Gastroesophageal sphincter (tissue), 4 donors: ENCODE measurements at places on chromosomes 12 and 14. TPM values are rescaled to one million over a fixed set of nuclear protein-coding genes. Genes with fewer than 3 reads are reported as not detected.

The SPIC gene
- not detected for total RNA-seq

DNA sequence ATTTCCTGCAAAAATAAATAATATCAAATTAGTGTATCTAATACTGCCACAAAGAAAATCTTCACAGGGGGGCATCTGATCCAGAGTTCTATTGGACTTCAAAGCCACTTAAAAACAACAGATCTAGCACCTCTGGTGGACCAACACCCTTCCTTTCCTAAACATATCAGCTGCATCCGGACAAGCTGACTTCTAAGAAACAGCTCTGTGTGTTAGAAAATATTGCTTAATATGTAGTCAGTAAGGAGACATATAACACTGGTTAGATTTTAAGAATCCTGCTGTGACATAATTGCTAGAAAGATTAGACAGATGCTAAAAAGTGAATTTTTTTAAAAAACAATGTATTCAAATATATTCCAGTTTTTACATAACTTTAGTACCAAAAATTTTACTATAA lies 61.1 kb upstream of the PTPRB start:
- no peak for ATAC-seq

DNA sequence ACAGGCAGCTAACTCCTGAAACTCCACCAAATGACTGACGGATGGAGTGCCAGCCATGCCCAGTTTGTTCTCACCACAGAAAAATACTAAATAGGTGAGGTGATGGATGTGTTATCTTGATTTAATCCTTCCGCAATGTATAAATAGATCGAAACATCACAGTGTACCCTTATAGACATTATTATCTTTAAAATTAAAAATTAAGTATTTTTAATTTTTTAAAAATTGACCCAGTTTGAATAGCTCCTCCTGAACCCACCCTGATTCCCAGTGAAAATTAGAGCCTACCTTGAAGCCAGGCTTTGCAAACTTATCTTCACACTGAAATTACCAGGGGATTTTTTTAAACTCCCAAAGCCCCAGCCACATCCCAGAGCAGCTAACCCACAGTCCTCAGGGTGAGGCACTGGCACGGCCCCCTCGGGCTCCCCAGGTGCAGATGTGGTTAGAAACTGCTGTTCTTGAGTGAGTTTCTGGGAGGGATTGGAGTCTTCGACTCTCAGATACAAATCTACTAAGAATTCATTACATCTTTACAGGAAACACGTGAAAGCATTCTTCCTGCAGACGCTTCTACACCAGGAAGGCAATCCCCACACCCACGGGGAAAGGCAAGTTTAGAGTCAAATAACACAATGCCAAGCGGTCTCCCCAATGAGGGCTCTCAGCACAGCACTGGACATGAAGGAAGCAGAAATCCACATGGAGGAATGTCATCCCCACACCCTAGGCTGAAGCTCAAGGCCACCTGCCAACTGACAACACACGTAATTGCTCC lies 126.4 kb downstream of the RIMBP2 start:
- ATAC-seq: no peak

GRCh38 chr12:113157218-113157859 lies 7.8 kb downstream of the CFAP73 start:
- ATAC-seq: no peak

The RASSF8 gene
- 93.2 TPM for total RNA-seq

DNA sequence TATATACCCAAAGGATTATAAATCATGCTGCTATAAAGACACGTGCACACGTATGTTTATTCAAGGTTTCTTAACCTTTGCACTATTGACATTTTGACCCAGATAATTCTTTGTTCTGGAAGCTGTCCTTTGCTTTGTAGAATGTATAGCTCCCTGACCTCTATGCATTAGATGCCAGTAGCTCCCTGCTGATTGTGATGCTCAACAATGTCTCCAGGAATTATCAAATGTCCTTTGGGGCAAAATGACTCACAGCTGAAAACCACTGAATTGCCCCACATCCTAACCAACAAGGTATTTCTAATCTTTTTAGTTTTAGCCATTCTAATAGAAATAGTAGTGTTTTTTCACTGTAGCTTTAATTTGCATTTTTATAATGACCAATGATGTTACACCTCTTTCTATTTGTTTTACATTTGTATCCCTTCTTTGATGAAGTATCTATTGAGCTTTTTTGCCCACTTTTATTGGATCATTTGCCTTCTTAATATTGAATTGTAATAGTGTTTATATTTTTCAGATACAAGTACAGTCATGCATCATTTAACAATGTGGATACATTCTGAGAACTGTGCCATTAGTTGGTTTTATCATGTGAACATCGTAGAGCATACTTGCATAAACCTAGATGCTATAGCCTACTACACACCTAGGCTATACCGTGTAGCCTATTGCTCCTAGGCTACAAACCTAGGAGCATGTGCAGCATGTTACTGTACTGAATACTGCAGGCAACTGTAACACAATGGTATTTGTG lies 10.4 kb upstream of the NOPCHAP1 start:
- no peak for ATAC-seq

- ATAC-seq: no peak
Measured at GRCh38 chr14:65637780-65638179, 225.2 kb downstream of the FUT8 start.

- peak; percentile 61 for ATAC-seq
Measured at GRCh38 chr12:15700595-15700994, 88.6 kb downstream of the EPS8 start.

DNA sequence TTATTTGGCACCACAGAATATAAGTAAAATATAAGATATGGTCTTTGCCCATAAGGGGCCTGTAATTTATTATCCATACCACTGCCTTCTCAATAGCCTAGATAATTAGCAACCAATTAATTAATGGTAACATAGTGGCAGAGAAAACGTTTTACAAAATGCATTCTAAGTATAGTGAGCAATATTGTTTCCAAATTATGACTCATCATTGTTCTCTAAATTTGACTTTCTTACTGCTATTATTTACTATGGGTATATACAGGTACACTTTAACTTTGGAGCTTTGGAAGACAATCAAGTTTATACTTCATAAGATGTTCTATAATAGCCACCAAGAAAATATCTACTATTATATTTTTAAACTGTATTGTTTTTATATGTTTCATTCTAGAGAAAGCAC lies 26.7 kb downstream of the DCP1B start:
- no peak for ATAC-seq

DNA sequence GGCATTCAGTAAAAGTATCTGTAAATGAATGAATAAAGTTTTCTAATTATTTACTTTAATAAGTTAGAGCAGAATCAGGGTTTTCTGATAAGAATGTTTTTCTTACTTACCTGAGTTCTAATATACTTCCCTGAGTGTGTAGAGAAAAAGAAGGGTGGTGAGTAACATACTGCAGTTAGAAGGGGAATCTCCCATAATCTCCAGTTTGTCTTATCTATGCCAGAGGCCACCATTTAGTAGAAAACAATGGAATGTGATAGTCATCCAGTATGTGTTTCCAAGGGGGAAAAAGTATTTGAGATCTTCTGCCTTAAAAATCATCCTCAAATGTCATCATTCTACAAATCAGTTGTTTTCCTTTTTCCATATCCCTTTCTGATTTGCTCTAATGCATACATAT lies 56.5 kb upstream of the PAWR start:
- ATAC-seq: no peak

DNA sequence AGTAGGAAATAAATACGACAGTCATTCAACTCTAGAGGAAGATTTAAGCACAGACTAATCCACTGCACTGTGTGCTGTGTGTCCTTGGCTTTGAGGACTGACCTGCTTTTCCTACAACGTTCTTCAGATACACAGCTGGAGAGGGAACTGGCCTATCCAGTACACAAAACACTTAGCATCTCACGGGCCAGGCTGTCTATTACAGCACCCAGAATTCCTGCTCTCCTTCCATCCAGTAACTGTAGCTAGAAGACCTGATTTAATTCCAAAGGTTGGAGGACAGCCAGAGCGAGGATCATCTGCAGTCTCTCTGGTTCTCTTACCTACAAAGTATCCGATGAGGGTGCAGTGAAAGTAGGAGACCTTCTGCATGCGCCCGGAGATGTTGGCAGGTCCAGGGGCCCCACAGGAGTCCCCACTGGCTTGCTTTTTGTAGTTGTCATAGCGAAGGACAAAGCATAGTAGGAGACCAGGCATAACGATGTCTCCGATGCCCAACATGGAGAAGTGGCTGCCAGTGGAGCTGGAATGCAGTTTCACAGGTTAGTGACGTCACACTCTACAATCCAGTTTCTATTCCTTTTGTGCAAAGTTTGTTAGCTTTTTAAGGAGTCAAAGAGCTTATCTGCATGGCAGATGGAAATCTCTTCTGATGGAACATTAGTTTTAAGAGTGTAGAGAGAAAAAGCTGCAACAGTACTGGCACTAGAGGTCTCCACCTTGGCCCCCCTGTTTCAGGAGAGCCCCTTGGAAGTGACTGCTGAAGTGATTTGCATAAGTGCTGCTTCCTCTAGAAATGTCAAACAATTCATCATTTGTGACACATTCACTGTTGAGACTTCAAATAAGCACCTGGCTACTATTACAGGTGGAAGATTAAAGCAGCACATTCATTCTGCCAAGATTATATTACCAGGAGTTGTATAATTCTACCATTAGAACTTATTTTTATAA lies 41.7 kb downstream of the ACADS start:
- no peak for ATAC-seq

The DHRS2 gene
- total RNA-seq: 0.12 TPM

DNA sequence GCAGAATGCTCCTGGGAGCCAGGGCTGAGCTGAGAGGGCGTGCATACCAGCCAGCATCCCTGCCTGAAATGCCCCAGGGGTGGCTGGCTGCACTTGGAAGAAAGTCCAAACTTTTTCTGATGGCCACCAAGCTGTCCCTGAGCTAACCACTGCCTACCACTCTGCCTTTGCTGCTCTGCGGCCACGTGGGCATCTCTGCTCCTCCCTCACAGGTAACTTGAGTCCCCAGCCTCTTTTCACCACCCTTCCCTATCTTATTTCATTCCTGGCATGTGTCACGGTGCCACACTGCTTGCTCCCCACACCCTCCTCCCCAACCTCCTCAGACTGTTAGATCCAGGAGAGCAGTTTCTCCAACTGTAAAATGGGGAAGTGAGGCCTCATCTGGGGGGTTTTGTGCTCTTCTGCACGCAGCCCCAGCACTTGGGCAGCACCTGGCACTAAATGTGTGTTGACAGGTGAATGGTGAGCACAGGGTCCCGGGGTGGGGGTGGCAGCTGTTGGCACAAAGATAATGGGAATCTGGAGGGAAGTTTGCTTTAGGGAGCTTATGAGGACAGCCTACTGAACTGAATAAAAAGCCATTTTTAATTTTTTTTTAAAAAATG lies 113.0 kb downstream of the GLT1D1 start:
- ATAC-seq: no peak

The NXPH4 gene
- total RNA-seq: 1.1 TPM

DNA sequence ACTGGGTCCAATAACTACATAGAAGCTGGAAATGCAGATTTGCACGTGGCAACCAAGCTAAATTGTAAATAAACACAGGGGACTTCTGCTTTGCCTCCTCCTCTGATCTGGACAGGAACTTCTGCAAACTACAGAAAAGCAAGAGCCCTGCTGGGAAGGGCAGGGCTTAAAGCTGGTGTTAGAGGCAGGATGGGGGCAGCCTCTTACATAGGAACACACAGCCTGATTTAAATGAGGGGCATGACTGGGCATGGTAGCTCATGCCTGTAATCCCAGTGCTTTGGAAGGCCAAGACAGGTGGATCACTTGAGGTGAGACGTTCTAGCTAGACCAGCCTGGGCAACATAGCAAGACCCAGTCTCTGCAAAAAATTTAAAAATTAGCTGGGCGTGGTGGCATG lies 46.7 kb downstream of the ERH start:
- no peak for ATAC-seq

The OTX2 gene
- total RNA-seq: not detected

DNA sequence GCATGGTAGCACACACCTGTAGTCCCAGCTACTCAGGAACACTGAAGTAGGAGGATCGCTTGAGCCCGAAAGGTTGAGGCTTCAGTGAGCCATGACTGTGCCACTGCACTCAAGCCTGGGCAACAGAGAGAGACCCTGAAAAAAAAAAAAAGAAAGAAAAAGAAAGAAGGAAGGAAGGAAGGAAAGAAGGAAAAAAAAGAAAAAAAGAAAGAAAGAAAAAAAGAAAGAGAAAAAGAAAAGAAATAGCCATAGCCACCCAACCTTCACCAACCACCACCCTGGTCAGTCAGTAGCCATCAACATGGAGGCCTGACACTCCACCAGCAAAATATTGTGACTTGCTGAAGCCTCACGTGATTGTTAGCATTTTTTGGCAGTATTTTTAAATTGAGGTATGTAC lies 21.4 kb upstream of the TMEM263 start:
- ATAC-seq: no peak

The TTC9 gene
- 2.7 TPM for total RNA-seq

GRCh38 chr12:11652351-11653040 lies 3.0 kb downstream of the ETV6 start:
- no peak for ATAC-seq

The HOXC12 gene
- total RNA-seq: not detected

DNA sequence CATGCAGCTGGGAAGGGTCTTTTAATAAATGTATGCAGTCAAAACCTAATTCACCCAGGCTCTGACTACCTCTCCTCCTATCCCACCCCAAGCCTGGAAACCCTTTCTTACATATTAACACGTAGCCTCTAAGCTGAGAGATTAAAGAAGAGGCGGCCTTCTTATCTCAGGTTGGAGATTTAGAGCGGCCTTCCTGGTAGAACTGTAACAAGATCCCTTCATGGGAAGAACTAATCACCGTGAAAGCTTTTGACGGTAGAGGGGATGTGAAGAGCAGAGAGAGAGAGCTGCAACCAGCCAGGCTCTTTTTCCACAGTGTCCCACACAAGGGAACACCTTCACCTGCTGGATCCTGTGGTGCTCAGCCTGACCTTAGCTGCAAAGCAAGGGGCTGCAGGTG lies 367.4 kb downstream of the MED13L start:
- ATAC-seq: no peak

GRCh38 chr12:53336181-53336681 lies at the start of gene SP7:
Gene SP7, minus strand, starts transcription at chr12:53336354. Its CDS starts 708 bp downstream, at chr12:53335646.
- no peak for ATAC-seq

DNA sequence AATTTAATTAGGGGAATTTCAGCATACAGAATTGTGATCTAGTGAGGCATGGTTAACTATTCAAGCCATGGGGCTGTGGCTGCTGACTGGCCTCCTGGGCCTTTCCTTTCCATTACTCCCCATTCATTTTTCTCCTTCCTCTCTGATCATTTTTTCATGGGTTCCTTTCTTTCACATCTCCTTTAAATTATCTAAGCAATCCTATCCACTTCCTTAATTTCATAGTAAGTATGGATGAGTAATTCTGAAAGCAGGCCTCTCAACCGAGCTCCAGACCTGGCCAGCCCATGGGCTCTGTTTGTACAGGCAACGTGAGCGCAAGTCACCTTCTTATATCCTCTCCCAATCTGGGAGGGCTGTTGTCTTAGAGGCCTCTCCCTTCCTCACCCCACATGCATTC lies 13.4 kb downstream of the CKAP4 start:
- ATAC-seq: no peak

- ATAC-seq: no peak
Measured at GRCh38 chr12:31205054-31205453, 120.9 kb downstream of the SINHCAF start.

The B4GALNT3 gene
- not detected for total RNA-seq

GRCh38 chr12:12704593-12705230 lies 8.7 kb upstream of the GPR19 start:
- peak; percentile 98 for ATAC-seq
